Panc1 (cell line): ENCODE measurements at places on chromosomes 11 and 22.

DNA sequence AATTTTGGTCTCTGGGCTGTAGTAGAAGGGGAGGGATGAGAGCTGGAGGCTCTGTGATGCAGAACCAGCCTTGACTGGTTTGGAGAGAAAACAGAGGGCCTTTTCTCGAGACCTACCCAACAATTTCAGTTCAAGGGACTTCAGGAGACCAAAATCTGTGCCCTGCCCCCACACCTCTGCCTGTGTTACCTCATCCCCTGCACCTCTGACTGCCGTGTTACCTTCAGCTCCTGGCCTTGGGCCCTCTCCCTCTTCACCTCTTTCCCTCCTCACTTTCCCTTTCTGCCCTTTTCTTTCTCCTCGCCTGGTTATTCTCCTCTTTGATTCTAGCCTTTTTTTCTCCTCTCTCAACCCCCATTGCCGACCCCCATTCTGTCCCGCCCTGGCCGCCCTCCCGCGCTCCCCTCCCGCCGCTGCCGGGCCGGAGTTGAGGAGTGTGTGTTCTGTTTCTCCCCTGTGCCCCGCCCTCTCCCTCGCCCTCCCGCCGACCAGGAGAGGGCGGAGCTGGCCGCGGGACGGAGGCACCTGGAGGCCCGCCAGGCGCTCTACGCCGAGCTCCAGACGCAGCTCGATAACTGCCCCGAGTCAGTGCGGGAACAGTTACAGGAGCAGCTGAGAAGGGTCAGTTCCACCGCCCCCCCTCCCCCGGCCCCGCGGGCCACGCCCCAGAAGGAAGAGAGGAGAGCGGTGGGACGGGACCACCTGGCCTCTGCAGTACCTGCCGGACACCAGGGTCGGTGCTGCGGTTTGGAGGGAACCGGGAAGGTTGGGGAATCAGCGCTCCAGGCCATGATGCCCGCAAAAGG lies 27.2 kb downstream of the PHLDB1 start:
- no peak for DNase-seq

DNA sequence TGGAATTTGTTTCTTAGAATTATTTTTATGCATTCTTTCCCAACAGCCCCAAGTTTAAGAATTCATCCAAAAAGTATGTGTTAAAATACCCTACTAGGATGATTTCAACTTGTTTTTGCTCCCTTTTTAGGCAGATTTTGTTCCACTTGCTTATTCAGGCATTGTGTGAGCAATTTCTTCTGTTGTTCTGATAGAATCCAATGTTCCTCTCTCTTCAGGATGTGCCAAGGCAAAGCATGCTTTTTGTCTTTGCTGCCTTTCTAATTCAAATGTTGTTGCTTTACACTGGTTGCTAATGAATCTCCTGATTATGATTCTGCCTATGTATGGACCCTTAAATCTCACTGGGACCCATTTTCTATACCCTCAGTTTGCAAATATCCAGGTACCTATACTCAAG lies 131.2 kb upstream of the ARHGAP42 start:
- no peak for DNase-seq

GRCh38 chr11:73760135-73760678 lies 667 bp downstream of the RAB6A start:
- no peak for DNase-seq

GRCh38 chr22:21104126-21104691 lies 58.5 kb downstream of the LRRC74B start:
- DNase-seq = no peak
